Endothelial cell of umbilical vein (primary cell): ENCODE measurements at places on chromosomes 16 and 17.

DNA sequence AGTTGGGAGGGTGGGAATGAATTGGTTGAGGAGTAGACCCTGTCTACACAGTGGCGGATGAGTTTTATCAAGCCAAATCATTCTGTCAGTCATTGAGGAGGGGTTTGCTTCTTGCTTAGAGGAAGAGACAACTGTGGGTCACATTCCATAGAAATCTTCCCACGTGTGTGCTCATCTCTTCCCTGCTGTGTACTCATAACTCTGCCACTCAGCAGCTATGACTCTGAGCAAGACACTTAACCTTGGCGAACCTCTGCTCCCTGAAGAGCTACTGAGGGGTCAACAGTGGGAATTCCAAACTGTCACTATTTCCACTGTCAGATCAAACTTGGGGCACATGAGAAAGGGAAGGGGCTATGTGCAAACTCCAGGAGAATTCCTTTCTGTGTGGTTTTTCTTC lies 72.6 kb upstream of the COX10 start:
- DNase-seq: no peak

DNA sequence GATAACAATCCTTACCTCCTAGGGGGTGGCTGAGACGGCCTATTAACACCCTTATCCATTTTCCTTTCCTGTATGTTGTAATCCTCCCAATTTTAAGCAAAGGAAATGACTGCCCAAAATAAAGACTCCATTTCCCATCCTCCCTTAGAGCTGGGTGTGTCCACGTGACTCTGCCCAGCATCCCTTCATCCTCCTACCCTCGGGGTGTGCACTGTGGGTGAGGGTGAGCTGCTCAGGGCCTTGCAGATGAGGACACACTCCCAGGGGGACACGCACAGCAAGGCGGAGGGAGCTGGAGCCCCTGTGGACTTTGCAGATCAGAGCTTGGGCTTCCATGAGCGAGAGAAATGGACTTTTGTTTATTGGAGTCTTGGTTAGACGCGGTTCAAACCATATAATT lies 186.8 kb downstream of the IRF8 start:
- no peak for DNase-seq

- DNase-seq: no peak
Observed at GRCh38 chr17:65231086-65231485, 93.9 kb downstream of the RGS9 start.

DNA sequence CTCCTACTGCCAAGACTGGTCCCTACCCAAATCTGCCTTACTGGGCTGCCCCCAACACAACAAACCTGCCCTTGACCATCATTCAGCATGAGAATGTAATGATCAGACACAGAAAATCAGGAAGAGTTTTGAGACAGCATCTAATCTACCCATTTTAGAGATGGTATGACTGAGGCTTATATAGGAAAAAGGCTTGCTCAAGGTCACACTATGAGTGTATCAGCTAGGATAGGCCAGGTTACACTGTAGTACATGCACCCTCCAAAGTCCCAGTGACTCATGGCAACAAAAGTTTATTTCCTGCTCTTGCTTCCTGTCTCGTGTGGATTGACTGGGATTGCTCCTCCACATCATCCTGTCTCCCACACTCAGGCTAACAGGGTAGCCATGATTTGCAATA lies 27.9 kb downstream of the NLRC5 start:
- peak; percentile 67 for DNase-seq

DNA sequence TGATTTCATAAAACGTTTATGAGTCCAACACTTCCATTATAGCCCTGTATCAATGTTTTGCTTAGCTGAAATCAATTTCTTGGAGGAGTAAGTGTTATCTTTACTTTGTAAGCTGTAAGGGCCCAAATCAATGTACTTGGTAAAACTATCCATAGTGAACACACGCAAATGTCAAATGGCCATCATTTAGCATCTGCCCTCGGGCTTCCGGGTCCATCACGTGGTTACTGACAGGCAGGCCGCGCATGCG lies 687 bp upstream of the NARF start:
- DNase-seq: no peak

- no peak for DNase-seq
Observed at GRCh38 chr16:69509125-69509524, 56.6 kb upstream of the NFAT5 start.

- DNase-seq: no peak
Observed at GRCh38 chr17:41483991-41484826, 3.3 kb upstream of the KRT35 start.

GRCh38 chr17:17564323-17564722 lies 27.2 kb downstream of the PEMT start:
- no peak for DNase-seq

- DNase-seq: no peak
Observed at GRCh38 chr16:48617104-48617705, 7.2 kb upstream of the N4BP1 start.

DNA sequence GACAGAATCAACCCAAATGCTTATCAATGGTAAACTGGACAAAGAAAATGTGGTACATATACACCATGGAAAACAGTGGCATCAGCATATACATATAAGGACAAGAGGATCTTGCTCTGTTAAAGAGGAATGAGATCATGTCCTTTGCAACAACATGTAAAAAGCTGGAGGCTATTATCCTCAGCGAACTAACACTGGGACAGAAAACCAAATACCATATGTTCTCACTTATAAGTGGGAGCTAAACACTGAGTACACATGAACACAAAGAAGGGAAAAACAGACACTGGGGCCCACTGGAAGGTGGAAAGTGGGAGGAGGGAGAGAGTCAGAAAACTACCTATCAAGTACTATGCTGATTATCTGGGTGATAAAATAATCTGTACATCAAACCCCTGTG lies 447.3 kb upstream of the MAF start:
- DNase-seq: no peak

DNA sequence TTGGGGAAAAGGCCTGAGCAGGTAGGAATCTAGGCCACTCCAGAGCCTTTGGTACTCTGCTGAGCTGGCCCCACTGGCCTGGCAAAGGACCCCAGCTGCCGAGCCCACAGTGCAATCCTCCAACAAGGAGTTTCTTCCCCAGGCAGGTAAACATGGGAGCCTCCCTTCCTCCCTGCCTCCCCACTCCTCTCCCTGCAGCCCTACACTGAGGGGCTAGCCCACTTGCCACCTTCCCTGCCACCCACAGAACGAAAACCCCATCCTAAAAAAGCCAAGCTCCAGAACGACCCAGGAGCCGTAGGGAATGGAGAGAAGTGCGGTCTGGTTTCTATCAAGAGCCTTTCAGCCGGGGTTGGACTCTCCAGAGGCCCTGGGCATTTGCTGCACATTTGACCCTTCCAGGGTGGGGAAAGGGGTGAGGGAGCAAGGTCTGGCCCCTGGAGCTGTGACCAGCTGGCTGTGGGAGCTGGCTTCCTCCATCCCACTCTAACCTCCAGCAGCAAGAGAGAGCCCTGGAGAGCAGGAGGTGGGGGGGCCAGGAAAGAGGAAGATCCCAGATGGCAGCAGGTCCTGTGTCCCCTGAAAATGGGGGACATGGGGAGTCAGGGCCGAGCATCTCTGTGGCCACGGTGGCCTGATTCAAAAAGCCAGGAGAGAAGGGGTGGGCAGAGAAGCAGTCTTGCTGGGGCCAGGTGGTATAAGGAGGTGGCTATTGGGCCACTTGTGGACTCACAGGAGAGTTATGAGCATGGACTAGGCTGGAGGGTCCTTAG lies 1.3 kb downstream of the HID1 start:
- DNase-seq: no peak

GRCh38 chr17:17950806-17951205 lies 21.4 kb downstream of the TOM1L2 start:
- no peak for DNase-seq

DNA sequence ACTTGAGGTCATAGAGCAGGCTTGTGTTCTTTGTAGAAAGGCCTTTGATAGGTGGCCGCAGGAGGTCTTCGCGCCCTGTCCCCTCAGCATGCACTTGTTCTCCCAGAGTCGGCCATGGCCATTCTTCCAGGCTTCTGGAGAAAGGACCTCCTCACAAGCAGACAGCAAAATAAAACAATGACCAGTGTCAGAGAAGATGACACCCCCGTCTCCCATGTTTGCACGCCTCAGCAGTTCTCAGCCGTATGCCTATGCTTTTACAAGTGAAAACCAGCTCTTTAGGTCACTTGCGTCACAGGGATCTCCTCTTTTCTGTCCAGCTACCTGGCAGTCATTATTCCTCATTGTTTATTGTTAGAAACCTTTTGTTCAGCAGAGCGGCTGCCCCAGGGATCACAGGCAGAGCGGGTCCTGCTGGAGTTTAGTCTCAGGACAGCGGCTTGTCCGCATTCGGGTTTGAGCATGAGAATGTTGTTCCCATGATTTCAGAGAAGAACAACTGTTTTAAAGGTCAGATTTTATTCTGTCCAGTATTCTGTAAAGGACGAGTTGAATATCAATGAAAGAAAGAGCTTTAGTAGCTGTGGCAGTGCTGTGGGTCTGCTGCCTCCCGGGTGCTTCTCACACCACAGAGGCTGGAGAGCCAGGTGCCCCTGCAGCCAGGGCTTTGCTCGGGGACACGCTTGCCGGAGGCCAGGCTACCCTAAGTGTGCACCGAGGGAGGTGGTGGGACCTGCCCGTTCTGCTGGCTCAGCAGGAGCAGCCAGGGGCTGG lies 123.9 kb downstream of the RPTOR start:
- DNase-seq: no peak

GRCh38 chr17:73401911-73402310 lies 90.1 kb upstream of the CDC42EP4 start:
- DNase-seq: no peak
